ENCODE measurements at places on chromosomes 16 and 17.

- H3K27ac ChIP-seq, result no peak overlapping the region
- DNase-seq, result no peak
- H3K27me3 ChIP-seq, result no peaks in the 10 kb centered on the region
- no peaks in the 10 kb centered on the region for H3K36me3 ChIP-seq
- H3K4me3 ChIP-seq, result peak overlapping the region; percentile 40
- H3K4me1 ChIP-seq, result peaks cover 8% of the 10 kb centered on the region
Measured at GRCh38 chr16:87806641-87807546, 41.1 kb upstream of the KLHDC4 start.

DNA sequence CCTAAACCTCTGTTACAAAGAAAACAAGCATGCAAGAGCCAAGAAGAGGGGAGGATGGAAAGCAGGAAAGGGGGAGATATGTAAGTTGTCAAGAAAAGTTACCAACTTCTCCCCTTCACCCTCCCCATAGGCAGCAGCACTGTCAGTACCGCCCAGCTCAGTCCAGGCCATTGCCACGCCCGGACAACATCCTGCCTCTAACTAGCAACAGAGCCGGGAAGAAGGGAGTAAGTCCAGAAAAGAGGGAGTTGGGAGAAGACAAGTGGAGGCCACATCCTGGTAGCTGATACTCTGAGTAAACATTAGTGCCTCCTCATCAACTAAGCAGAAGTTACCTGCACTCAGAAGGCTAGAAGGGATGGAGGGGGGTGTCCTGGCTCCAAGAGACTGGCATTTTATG lies 113.6 kb downstream of the SMG6 start:
- no peaks in the 10 kb centered on the region for H3K27me3 ChIP-seq
- peaks cover 32% of the 10 kb centered on the region for H3K36me3 ChIP-seq
- H3K4me1 ChIP-seq, result peaks cover 13% of the 10 kb centered on the region
- no peak overlapping the region for H3K27ac ChIP-seq

DNA sequence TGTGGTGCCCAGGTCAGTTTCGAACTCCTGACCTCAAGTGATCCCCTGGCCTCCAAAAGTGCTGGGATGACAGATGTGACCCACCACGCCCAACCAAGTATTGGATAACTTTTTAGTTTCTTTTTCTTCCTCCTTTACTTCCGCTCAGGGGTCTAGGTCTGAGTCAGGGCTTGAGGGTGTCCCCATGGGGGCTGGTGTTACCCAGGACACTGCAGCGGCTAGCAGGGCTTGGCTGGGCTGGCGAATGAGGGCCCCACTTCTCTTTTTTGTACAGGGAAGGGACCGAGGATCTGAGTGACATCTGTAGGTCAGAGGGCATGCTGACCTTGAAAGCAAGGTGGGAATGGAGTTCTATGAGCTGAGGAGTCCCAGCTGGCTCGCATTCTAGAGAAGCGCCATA lies 24.9 kb downstream of the RAB11FIP3 start:
- H3K27ac ChIP-seq, result no peak overlapping the region
- no peak overlapping the region for H3K4me3 ChIP-seq
- H3K36me3 ChIP-seq, result no peaks in the 10 kb centered on the region
- DNase-seq, result no peak
- H3K4me1 ChIP-seq, result no peaks in the 10 kb centered on the region

DNA sequence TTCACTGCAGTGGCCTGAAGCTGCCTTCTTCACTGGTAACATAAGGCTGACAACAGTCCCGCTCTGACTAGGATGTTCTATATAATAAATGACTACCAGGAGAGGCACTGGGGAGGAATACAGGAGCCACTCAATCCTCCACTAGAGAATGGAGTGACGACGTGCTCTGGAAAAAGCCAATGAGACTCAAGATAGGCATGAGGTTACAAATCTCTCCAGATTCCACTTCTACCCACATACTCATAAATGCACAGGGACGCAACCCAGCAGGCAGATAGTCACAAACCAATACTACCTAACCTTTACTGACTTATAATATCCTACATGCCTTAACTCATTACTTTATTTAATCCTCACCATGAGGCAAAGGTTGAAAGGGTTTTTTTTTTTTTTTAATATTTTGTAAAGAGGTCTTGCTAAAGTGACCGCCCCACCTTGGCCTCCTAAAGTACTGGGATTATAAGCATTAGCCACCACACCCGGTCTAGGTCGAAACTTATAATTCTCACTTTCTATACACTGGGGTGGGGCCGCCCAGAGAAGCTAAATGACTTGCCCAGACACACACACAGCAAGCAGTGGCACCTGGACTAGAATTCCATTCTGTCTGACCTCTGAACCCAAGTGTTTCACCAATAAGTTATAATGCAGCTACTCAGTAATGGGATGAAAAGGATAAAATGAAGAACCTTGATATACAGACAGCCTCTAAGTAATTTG lies 33.7 kb downstream of the TOM1L2 start:
- no peak overlapping the region for H3K27ac ChIP-seq
- H3K27me3 ChIP-seq, result no peaks in the 10 kb centered on the region
- no peaks in the 10 kb centered on the region for H3K36me3 ChIP-seq
- H3K4me3 ChIP-seq, result no peak overlapping the region
- DNase-seq, result no peak

DNA sequence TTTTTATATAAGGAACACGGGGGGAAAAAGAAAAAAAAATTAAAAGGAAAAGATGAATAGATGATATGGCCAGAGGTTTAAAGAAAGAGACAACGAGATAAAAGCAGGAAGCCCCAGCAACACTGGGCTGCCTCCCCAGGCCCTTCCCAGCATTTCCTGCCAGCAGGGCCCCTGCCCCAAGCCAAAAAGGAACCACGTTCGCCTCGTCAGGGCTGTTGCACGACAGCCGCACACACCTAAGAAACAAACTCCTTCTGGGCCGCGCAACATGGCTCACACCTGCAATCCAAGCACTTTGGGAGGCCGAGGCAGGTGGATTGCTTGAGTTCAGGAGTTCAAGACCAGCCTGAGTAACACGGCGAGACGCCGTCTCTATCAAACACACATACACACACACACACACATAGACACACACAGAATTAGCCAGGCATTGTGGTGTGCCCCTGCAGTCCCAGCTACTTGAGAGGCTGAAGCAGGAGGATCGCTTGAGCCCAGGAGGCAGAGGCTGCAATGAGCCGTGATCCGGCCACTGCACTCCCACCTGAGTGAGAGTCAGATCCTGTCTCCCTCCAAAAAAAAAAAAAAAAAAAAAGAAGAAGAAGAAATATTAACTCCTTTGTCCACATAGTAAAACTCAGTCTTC lies 83.0 kb downstream of the ANKRD11 start:
- no peak overlapping the region for H3K4me3 ChIP-seq
- no peaks in the 10 kb centered on the region for H3K36me3 ChIP-seq
- peak overlapping the region; percentile 79 for H3K27ac ChIP-seq

DNA sequence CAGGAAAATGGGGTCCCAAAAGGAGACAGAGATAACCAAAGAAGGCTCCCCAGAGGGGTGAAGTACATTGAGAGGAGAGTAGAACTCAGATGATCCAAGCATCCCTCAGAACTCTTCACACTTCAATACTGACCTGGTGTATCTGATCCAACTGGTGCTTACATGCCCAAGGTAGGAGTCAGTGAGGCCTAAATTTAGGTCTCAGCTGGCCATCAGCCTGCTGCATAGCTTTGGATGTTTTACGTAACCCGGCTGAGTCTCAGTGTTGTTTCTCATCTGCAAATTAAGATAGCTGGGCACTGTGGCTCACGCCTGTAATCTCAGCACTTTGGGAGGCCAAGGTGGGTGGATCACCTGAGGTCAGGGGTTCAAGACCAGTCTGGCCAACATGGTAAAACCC lies 11.6 kb upstream of the GOSR2 start:
- H3K4me1 ChIP-seq, result no peaks in the 10 kb centered on the region
- H3K27ac ChIP-seq, result no peak overlapping the region
- no peaks in the 10 kb centered on the region for H3K36me3 ChIP-seq
- no peaks in the 10 kb centered on the region for H3K27me3 ChIP-seq

- H3K27ac ChIP-seq, result no peak overlapping the region
- H3K4me1 ChIP-seq, result no peaks in the 10 kb centered on the region
- no peak for DNase-seq
- H3K36me3 ChIP-seq, result no peaks in the 10 kb centered on the region
Measured at GRCh38 chr16:66959704-66960161, 1.3 kb upstream of the CES3 start.

- H3K27me3 ChIP-seq, result no peaks in the 10 kb centered on the region
- H3K4me1 ChIP-seq, result peaks cover 11% of the 10 kb centered on the region
- no peak overlapping the region for H3K4me3 ChIP-seq
Measured at GRCh38 chr16:28537076-28537475, 1.7 kb downstream of the NUPR1 start.

- H3K27me3 ChIP-seq, result no peaks in the 10 kb centered on the region
- no peaks in the 10 kb centered on the region for H3K36me3 ChIP-seq
- DNase-seq, result no peak
- no peak overlapping the region for H3K4me3 ChIP-seq
Measured at GRCh38 chr17:81192386-81193050, 26.5 kb upstream of the AATK start.

- no peaks in the 10 kb centered on the region for H3K36me3 ChIP-seq
- H3K4me3 ChIP-seq, result no peak overlapping the region
- H3K27ac ChIP-seq, result no peak overlapping the region
- no peaks in the 10 kb centered on the region for H3K27me3 ChIP-seq
Measured at GRCh38 chr16:47013910-47014309, 40.4 kb upstream of the DNAJA2 start.

DNA sequence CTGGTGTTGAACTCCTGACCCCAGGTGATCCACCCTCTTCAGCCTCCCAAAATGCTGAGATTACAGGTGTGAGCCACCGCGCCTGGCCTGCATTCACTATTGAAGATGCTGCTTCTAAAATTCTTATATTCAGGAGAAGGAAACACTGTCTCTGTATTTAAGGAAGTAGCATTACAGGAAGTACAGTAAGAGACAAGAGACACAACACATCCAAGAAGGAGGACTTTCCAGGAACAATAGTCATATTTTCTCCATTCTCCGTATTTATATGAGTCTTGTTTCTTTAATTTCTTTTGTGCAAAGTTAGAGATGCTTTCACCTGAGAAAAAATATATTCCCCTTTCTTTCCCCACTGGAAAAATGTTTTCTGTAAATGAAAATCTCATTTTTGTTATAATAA lies 18.3 kb upstream of the ABCA3 start:
- H3K27me3 ChIP-seq, result peaks cover 20% of the 10 kb centered on the region
- H3K4me1 ChIP-seq, result no peaks in the 10 kb centered on the region
- no peak overlapping the region for H3K4me3 ChIP-seq
- no peak for DNase-seq

GRCh38 chr17:78598013-78598471 lies 20.8 kb upstream of the DNAH17 start:
- no peak overlapping the region for H3K27ac ChIP-seq
- H3K27me3 ChIP-seq, result no peaks in the 10 kb centered on the region
- H3K4me1 ChIP-seq, result no peaks in the 10 kb centered on the region
- no peak overlapping the region for H3K4me3 ChIP-seq

- H3K27me3 ChIP-seq, result no peaks in the 10 kb centered on the region
- H3K27ac ChIP-seq, result no peak overlapping the region
- H3K4me1 ChIP-seq, result no peaks in the 10 kb centered on the region
- no peak overlapping the region for H3K4me3 ChIP-seq
Measured at GRCh38 chr16:55100100-55100499, 169.4 kb downstream of the IRX5 start.

DNA sequence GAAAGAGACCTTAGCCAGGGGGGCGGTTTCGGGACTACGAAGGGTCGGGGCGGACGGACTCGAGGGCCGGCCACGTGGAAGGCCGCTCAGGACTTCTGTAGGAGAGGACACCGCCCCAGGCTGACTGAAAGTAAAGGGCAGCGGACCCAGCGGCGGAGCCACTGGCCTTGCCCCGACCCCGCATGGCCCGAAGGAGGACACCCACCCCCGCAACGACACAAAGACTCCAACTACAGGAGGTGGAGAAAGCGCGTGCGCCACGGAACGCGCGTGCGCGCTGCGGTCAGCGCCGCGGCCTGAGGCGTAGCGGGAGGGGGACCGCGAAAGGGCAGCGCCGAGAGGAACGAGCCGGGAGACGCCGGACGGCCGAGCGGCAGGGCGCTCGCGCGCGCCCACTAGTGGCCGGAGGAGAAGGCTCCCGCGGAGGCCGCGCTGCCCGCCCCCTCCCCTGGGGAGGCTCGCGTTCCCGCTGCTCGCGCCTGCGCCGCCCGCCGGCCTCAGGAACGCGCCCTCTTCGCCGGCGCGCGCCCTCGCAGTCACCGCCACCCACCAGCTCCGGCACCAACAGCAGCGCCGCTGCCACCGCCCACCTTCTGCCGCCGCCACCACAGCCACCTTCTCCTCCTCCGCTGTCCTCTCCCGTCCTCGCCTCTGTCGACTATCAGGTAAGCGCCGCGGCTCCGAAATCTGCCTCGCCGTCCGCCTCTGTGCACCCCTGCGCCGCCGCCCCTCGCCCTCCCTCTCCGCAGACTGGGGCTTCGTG lies at the start of gene MAPT:
TSS of gene MAPT (plus strand) at position 533 of the 763 bp plus-strand sequence. CDS start 67,784 bp downstream, outside the sequence.
- peak within 1 kb of the TSS; percentile 95 for H3K4me3 ChIP-seq
- H3K4me1 ChIP-seq, result peaks cover 26% of the 10 kb centered on the region
- H3K36me3 ChIP-seq, result no peaks in the 10 kb centered on the region
- H3K27ac ChIP-seq, result peak within 1 kb of the TSS; percentile 58
- DNase-seq, result peak; percentile 72

DNA sequence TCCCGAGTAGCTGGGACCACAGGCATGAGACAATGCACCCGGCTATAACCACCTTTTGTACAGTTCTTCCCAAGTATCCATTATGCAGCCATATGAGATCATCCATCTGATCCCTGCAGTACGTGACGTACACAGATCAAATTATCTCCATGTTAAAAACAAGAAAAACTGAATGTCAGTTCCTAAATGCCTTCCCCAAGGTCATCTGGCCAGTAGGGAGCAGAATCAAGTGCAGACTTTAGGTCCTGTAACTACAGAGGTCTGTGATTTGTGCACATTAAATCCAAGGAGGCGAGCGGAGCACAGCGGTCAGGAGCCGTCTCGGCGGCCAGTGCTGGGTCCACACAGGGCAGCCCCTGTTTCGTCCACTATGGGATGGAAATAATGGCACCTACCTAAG lies 23.7 kb downstream of the ZCCHC14 start:
- no peak for DNase-seq
- no peaks in the 10 kb centered on the region for H3K36me3 ChIP-seq
- H3K27me3 ChIP-seq, result no peaks in the 10 kb centered on the region
- no peak overlapping the region for H3K27ac ChIP-seq
- H3K4me3 ChIP-seq, result no peak overlapping the region
- peaks cover 18% of the 10 kb centered on the region for H3K4me1 ChIP-seq

DNA sequence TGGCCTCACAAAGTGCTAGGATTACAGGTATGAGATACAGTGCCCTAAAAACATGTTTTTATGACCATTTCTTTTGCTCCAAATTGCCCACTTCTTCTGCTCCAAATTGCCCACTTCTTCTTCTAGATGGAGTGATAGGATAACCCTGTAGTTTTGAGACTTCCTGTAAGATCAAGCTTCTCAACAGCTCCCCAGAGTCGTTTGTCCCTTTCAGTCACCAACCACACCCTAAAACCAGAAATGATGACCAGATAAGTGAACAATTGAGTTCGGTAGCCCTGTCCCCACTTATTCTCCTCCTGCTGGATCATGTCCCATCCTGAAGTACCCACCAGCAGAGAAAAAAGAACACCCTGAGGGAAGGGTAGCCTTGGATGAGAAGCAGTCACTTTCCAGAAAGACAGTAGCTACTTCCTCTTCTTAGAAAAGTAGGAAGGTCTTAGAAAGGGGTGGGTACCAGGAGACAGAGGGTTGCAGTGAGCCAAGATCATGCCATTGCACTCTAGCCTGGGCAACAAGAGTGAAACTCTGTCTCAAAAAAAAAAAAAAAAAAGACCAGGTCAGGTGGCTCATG lies 2.5 kb downstream of the ODAD4 start:
- peaks cover 5% of the 10 kb centered on the region for H3K4me1 ChIP-seq
- no peak overlapping the region for H3K27ac ChIP-seq
- DNase-seq, result no peak
- no peaks in the 10 kb centered on the region for H3K36me3 ChIP-seq
- H3K27me3 ChIP-seq, result no peaks in the 10 kb centered on the region

GRCh38 chr17:47967607-47968252 lies 3.2 kb upstream of the CDK5RAP3 start:
- H3K27me3 ChIP-seq, result no peaks in the 10 kb centered on the region
- no peak overlapping the region for H3K27ac ChIP-seq
- no peak for DNase-seq
- H3K4me1 ChIP-seq, result peaks cover 17% of the 10 kb centered on the region

All from effector memory CD4-positive, alpha-beta T cell (primary cell).